ENCODE measurements at places on chromosomes 3 and 15.

- no peak for DNase-seq
Observed at GRCh38 chr15:99496302-99496629, 69.5 kb upstream of the MEF2A start.

DNA sequence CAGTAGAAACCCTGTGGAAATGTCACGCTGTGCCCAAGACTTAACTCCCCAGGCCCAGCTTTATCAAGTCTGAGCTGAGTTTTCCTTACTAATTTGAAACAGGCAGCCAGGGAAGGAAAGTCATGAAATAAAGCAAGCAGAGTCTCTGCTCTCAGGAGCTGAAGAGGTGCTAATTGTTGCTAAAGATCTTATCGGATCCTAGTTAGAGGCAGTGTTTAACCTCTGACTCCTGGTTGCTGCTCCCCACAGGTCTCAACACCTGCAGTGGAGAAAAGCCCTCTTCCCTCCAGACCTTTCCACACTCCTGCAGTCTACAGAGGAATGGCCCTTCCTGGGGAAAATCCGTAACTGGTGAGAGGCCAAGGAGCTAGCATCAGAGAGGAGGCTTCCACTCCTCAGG, 628.2 kb downstream of the NTRK3 start:
- no peak for DNase-seq

DNA sequence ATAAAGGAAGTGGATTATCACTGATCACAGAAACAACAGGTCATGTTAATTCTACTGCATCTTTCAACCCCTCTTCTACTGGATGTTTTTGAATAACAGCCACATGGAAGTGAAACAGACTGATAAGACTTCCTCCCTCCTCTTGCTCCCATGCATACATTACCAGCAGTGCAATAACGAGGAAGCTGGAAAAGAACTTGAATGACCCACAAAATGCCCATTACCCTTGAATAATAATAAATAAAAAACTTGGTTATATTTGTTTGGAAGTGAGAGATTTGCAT, 51.6 kb downstream of the RARB start:
- DNase-seq: no peak

- no peak for DNase-seq
Observed at GRCh38 chr3:187832202-187832601, 86.9 kb upstream of the BCL6 start.

GRCh38 chr3:135753506-135753905, 212.0 kb upstream of the PPP2R3A start:
- DNase-seq: no peak

DNA sequence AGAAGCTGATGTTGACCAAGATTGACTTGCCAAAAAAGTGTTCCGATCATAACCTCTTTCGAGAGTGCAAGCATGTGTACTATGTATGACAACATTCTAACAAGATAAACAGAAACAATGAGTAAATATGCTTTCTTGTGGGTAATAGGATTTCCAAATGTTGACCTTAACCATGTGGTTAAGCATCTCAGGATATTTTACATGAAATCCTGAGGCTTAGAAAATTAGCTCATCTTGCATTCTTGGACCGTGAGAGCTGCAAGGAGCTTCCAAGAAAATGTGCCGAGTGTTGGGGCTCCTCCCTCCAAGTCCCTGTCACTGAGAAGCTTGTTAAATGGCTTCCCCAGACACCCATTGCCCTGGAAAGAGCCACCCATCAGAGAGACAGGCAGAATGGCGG, 50.1 kb downstream of the C3orf20 start:
- DNase-seq: no peak

GRCh38 chr3:47533996-47534454, 20.5 kb upstream of the ELP6 start:
- DNase-seq: no peak

GRCh38 chr3:57110214-57110613, 49.8 kb downstream of the SPATA12 start:
- DNase-seq: no peak

GRCh38 chr3:126134219-126134975, 46.0 kb downstream of the ALDH1L1 start:
- peak; percentile 17 for DNase-seq

DNA sequence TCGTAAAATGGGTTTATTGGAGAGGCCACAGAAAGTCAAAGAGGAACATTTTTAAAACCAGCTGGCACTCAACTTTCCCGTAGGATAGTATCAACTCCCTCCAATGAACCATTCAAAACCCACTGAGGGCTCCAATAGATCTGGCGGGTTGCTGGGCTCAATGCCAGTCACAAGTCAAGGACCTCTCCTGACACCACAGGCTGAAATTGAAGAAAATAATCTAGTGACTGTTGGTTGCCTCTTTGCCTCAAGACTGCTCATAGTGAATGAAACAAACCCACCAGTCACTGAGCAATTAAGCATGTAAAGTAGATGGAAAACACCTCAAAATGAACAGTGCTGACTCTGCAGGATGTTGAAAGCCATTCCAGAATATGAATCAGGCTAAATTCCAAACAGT, 500.6 kb upstream of the AGTR1 start:
- DNase-seq: no peak

DNA sequence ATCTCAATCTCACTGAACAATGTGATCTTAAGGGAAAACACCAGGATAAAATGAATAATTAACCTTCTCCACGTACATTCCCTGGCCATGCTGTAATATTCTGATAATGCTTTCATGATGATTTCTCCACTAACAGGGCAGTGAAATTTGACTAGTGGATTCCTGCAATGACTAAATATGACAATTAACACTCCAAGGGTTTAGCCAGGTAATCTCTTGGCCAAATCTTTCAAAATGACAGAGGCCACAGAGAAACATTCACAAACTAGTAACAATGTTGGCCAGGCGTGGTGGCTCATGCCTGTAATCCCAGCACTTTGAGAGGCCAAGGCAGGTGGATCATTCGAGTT, 31.7 kb upstream of the ST8SIA2 start:
- DNase-seq: no peak

DNA sequence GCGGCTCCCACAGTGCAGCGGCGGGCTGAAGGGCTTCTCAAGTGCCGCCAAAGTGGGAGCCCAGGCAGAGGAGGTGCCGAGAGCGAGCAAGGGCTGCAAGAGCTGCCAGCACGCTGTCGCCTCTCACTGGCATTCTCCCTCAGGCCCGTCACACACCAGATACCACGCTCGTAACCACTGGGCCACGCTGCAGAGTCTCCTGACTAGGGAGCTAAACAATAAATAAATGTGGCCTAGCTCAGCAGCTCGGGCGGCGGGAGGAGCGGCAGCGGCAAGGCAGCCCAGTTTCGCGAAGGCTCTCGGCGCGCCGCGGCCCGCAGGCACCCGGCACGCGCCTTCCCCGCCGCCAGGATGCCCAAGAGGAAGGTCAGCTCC, 55.9 kb upstream of the FAM174B start:
- no peak for DNase-seq

GRCh38 chr3:145952536-145952935, 208.4 kb downstream of the PLOD2 start:
- DNase-seq: no peak

DNA sequence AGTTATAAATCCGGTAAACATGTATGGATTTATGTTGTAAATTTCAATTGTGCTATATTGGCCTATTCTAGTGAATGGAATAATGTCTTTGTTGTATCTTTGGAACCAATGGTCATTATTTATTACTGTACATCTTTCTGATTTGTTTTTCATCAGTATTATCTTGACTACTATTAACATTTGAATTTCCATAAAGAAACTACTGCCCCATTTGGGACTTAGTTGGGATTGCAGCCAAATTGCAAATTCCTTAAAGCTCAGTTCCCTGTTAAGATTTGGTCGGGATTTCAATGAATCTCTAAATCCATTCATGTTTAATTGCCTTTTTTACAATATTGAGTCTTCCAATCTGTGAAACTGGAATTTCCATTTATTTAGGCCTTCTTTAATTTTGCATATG, 822.4 kb upstream of the CADM2 start:
- no peak for DNase-seq

DNA sequence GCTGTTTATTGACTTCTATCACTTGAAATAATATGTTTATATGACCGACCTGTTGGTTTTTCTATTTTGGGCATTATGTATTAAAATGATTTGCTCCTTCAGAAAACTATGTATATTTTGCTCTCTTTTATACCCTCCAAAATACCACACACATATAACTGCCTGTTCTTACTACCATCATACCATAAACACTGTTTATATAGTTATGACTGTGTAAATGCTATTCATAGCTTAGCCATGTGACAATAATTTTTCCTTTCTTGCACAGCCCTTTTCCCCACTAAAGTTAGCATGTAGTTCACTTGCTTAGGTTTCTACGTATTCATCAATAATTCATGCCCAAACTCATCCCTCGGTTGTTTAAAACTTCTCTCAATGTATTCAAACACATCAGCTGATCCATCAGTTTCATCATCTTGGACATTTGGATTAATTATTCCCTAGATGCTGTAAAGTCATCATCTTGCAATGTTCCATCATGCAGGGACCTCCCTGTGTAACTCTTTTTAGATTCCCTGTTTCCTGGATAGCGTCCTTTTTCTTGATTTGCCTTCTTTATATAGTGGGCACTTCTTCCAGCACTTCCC, 8.2 kb upstream of the RYK start:
- DNase-seq: no peak

DNA sequence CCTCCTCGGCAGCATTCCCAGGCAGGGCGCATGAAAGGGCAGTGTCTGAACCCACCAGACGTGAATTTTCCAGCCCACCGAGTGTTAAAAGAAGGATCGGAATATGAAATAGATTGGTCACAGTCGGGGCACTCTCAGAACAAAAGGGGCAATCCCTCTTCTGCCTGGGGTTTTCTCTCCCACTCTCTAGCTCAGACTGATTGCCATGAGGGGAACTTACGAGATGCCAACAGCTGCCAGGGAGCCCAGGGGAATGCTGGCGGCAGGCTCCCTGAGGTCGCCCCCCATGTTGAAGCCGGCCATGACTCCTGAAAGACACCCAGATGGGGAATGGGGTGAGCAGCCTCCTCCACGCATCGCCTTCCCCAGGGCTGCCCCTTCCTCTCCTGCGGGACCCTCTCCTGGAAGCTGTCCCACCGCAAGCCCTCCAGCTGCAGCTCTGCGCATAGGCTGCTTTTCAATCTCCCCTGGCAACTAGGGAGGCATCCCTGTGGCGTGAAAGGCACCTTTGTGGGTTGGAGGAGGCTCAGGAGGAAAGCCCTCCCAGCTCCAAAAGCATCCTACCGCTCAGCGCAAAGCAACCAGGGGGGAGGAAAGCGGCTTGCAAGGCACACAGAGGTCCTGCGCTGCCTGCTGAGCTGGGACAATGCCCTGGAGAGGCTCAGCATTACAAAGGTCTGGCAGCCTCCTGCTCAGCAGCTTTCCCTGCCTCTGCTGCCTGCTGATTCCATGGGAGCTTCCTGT, 64.8 kb upstream of the HEG1 start:
- no peak for DNase-seq

GRCh38 chr3:69164296-69164695, 41.9 kb upstream of the LMOD3 start:
- no peak for DNase-seq

- peak; percentile 4 for DNase-seq
Observed at GRCh38 chr15:44788748-44789147, 52.4 kb downstream of the TRIM69 start.

DNA sequence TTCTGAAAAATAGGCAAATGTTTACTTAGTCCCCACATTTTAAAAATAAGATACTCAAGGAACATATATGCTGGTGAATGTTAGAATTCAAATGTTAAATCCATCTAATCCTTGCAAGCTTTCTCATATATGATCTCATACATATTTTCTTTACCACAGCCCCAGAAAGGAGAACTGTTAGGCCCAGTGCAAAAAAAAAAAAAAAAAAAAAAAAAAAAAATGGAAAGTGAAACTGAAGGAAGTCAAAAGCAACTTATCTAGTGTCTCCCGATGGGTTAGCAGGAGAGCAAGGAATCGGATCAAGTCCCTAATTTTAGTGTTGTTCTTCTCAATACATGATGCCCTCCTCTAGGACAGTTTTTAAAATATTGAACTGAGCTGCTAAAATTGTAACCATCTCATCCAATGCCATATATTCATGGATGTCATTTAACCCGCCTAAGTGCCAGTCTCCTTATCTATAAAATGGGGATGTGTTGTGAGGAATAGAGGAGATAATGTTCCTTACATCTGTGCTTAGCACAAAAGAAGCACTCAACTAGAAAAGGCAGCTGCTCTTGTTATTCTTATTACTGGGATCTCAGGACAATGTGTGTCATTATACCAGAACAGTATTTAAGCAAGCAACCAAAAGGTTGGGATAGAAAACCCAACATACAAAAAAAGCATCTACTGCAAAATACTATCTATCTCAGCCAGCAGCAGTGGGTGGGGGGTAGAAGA, 279.7 kb downstream of the MAGI1 start:
- no peak for DNase-seq

All from activated T-cell treated with anti-CD3 and anti-CD28 coated beads for 1 hour (primary cell).